ENCODE measurements at places on chromosomes 4 and X.

DNA sequence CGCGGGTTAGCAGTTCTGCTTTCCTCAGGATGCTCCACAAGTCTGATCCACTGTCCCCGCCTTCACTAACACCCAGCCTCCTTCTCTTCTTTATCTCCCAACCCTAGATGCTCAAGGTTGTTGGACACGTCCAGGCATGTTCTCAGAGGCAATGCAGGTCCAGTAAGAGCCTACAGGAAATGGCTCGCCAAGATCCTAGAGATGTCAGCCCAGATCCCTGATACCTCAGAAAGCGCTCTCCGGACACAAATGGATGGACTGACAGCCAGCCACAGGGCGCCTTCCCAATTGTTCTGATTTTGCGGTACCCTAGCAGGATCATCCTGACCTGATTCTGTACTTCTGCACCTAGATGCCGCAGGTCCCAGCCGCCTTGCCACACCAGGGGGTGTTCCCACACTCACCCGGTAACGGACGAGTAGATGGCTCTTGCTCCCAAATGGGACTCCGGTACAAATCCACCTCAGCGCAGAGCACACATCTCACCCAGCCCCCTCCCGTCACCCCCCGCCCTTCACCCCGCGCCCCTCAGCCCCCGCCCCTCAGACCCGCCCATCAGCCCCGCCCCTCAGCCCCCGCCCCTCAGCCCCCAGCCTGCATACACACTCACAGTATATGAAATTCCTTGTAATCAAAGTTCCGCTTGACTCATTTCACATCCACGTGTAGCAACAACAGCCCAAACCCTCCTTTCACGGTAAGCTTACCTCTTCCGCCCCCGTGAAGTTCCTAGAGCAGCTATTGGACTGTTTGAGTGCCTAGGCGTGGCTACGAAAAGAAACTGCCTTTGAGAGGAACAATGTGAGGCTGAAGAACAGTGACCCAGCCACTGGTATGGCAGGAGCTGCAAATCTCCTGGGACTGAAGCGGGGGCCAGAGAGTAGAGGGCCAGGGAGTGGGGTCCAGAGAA is at the start of gene EDA2R:
Gene EDA2R, minus strand, starts transcription at position 488 of the 910 bp plus-strand sequence. CDS start 23,058 bp downstream, outside the sequence.
- DNase-seq = no peak

- no peak for DNase-seq
These were observed 243.3 kb downstream of the ARAP2 start for GRCh38 chr4:36000941-36001557.

DNA sequence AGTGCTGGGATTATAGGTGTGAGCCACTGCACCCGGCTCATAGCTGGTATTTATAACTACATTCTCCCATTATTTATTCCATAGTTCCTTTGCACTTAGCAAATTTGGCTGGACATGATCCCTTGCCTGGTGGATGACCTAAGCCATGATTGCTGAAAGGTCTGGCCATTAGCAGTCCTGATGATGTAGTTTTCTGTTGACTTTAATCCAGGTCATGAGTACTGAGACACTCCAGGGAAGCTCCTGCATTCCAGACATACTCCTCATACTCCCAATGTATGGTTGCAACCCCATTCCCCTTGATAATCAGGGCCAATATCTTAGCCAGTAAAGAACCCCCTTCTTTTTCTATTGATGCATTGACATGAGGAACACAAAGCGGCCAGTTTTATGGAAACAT is 24.4 kb upstream of the MGST2 start:
- DNase-seq = no peak

DNA sequence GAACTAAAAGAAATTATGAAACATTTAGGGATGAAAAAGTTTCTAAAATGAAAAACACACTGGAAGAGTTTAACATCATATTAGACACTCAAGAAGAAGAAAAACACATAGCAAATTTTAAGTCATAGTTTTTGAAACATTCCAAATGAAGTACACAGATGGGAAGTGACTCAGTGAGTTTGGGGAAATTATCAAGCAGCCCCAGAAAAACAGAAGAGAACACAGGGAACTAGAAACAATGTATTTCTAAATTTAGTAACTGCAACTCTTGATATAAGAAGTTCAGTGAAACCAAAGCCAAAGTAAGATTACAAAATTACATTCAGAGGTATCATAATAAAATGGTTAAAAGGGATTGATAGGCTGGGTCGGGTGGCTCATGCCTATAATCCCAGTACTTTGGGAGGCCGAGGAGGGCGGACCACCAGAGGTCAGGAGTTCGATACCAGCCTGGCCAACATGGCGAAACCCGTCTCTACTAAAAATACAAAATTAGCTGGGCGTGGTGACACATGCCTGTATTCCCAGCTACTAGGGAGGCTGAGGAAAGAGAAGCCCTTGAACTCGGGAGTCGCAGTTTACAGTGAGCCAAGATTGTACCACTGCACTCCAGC is 461.2 kb downstream of the KCTD8 start:
- no peak for DNase-seq

Measured in suppressor macrophage (primary cell).